Urothelium cell line (cell line): ENCODE measurements at places on chromosomes 4 and X.
A peak's percentile ranks its signal among the peaks of the same experiment; 100 is the strongest.

DNA sequence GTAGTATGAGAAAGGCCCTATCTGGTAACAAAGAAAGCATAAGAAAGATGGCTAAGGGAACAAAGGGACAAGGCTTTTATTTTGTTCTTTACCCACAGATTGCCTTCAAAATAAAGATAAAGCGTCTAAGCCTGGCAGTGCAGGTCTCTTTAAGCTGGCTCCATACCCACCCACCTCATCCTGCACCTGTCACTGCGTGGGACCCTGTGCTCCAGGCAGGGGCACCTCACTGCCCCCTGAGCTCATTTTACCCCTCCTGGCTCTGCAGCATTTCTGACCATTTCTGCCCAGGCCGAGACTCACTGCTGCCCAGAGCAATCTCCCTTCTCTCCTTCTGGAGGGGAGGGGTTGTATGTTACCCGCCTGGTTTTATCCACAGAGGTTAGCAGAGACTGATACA, 1.7 kb upstream of the CYP4V2 start:
- no peak for DNase-seq

GRCh38 chr4:94551643-94552564, 100.2 kb downstream of the PDLIM5 start:
- no peak for DNase-seq

DNA sequence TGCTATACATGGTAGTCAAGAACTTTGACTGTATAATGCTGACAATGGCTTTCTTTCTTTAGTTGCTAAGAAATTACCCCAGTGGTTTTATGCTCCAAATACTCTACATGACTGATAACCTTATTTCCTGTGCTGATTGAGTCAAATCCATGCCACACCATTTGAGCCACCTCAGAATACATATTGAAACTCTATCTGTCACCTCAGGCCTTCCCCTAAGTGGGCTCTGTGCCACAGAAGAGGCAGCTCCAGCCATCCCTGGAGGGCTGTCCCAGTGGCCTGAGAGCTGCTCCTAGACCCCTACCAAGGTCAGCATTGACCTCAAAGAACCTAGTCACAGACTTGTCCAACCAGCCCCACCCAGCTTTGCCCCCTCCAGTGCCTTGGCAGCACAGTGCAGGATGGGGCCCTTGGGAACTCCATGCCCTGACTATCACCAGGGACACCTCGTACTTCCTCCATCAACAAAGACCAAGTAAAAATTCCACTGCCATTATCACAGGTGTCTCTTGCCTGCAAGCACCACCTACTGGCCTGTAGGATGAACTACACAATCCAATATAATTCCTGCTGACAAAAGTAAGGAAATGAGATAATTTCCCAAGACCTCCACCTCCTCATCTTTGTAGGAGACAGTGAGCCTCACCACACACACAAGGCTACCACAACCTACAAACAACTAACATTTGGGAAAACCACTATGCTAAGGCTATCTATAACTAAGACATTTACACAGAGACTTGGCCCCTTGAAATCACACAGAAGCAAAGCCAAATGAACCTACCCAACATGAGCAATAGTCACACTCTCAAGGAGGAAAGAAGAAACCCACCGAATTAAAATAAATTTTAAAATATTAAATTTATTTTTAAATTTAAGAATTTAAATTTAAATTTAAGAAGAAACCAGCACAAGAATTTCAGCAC, 239.9 kb downstream of the NKX6-1 start:
- DNase-seq = no peak

DNA sequence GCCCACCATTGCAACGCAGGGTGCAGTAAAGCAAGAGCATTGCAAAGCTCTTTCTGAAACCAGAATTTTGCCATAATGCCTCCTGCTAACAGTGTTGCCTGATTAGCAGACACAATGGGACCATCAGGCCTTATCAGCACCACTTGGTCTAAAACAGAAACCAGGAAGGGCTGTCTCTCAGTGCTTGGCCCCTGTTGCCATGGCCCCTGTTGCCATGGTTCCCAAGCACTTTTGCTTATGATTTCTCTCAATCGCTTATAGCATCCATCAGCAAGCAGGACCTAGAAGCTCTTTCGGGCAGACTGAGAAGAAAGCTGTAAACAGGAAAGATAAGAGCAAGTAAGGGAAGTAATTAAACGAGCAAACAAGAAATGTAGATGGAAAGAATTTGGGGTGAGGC, 36.8 kb downstream of the RTL5 start:
- DNase-seq = no peak

- DNase-seq = no peak
Measured at GRCh38 chr4:4848540-4848939, 10.9 kb upstream of the MSX1 start.

- DNase-seq = no peak
Measured at GRCh38 chr4:151304755-151305154, 20.6 kb downstream of the SH3D19 start.

GRCh38 chr4:46894826-46895225, 14.2 kb downstream of the COX7B2 start:
- no peak for DNase-seq

- DNase-seq = no peak
Measured at GRCh38 chr4:16694884-16695276, 203.6 kb downstream of the LDB2 start.

DNA sequence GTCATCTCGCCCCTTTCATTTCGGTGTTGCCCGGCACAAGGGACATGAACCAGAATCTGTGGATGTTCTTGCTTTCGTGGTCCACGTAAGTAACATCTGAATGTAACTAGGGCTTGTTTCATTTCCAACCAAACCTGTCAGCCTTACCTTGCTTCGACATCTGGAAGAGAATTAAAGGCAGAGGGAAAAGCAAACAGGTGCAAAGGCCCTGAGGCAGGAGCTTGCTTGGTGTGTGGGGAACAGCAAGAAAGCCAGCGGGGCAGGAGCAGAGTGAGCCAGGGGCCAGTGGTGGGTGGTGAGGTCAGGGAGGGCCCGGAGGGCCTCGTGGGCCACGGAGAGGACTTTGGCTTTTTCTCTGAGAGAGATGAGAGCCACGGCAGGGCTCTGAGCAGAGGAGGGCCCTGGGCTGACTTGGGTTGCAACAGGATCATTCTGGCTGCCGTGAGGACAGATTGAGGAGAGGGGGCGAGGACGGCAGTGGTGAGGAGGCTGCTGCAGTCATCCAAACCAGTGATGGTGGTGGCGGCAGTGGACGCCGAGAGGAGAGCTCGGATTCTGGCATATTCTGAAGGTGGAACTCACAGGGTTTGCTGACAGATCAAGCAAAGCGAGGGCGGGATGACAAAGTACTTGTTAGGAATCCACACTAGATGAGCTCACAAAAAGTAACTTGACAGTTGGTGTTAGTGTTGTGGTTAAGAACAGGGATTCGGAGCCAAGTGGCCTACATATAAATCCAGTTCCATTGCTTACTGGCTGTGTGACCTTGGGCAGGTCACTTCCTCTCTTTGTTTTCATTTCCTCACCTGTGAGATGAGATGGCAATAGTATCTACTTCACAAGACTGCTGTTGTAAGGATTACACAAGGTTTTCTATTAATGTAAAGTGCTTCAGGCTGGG, 6.8 kb upstream of the WDR13 start:
- no peak for DNase-seq

- DNase-seq = no peak
Measured at GRCh38 chrX:128309311-128309710, 257.1 kb upstream of the ACTRT1 start.

GRCh38 chrX:63354484-63354883, 3.4 kb upstream of the SPIN4 start:
- no peak for DNase-seq

DNA sequence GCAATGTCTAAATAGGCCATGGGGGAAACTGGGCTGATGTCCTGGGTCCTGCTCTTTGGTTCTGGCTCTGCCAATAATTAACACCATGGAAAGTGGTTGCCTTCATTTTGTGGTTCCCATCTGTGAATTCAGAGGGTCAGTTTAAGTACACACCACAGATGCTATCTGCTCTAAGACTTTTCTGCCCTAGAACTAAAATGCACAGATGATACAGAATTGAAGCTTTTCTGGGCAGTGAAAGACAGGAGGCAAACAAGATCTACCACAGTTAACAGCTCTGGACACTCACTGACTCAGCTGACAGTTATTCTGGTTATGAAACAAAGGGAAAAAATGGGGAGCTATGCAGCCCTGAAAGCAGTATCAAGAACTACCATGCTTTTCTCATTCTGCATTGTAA, 37.3 kb downstream of the APBB2 start:
- peak; percentile 56 for DNase-seq

DNA sequence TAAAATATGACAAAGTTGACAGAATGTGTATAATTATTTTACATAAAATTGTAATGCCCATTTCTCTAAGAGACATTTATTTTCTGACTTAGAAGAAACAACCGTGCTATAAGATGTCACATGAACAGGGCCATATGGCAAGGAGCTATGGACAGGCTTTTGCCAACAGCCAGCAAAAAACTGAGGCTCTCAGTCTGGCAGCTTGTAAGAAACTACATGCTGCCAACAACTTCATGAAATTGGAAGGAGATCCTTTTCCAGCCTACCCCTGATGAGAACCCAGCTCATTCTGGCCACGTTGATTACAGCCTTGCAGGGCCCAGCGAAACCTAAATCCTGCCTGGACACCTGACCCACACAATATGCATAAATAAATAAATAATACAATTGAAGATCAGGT, 250.3 kb upstream of the ARSJ start:
- DNase-seq = no peak

DNA sequence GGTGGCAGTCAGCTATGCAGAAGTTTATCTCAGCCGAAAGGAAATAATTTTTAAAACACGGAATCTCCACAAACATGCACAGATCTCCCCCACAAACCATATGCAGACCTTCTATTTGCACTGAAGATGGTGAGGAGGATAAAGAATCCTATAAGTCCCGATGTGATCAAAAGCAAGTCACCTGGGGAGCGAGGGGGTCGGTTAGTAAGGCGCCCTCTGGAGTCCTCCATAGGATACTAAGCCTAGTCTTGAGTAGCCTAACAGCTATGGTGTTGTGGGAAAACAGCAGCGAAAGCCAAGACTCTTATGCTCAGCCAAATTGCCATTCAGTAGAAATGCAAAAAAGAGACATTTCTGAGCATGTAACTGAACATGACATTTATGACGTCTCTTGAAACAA, 210.9 kb downstream of the FRMPD4 start:
- DNase-seq = no peak

DNA sequence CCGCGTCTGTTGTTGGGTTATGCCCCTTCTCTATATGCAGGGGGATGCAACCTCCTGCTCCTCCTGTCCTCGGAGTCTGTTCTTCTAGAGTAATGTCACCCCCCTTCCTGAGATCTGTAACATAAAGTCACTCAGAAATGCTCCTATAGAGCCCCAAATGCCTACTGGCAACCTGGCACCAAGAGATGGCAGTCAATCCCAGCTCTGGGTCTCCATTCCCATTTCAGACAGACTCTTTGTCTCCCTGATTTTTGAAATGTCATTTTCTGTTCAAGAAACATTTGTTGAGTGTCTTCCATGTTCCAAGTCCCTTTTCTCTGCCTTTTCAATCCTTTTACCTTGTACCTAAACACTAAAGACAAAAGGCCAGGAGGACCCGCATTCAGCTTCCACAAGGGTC, 9.6 kb upstream of the PRDM8 start:
- DNase-seq = no peak

- DNase-seq = peak; percentile 6
Measured at GRCh38 chr4:36316607-36317006, 35.2 kb downstream of the DTHD1 start.

GRCh38 chr4:117545039-117545438, 459.7 kb upstream of the TRAM1L1 start:
- no peak for DNase-seq

DNA sequence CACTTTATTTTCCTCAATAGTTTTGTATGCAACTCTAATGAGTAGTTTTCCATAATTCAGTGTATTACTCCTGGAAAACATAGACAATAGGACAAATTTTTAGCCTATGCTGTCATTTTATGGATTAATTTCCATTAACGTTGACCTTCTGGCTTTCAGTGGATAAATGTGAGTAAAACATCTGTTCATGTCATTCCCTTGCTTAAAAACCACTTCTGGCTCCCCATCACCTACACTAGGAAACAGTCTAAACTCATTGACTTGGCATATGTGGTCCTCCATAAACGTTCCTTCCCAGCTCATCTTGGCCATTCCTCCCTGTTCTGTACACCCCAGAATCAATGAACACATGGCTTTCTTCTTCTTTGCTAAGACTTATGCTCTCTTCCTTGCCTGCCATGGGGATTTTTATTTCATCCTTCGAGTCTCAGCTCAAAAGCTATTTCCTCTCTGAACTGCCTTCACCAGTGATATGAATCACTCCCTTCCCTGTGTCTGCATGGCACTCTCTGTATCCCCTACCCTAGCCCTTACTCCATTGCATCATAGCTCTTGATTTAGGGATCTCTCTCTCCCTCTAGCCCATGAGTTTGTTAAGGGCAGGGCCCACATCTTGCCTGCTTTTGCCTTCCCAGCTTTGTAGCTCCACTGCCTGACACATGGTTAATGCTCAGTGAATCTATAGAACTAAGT, 34.8 kb downstream of the DOCK11 start:
- DNase-seq = no peak

- DNase-seq = no peak
Measured at GRCh38 chr4:153579872-153580271, 104.2 kb upstream of the TLR2 start.

- no peak for DNase-seq
Measured at GRCh38 chr4:78781924-78782323, 5.8 kb downstream of the BMP2K start.

GRCh38 chrX:46953597-46953996, 41.4 kb downstream of the JADE3 start:
- DNase-seq = no peak
